ENCODE measurements at places on chromosomes 2 and 18.
A peak's percentile ranks its signal among the peaks of the same experiment; 100 is the strongest.

DNA sequence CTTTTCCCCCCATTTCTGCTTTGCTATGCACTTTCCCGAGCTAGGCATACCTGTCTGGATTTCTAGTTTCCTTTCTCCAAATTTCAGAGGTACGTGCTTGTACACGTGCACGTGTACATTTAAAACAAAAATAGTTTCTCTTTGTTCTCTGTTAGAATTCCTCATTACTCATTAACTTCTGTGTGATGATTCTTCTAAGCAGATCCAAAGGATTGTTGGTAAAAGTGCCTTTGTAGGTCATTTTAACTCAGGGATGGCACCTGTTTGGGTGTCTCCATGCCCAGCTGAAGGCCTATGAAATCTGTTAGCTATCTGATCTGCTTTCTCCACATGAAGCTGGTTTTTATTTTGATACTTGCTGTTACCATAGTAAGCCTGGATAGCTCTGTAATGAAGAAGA lies 264.3 kb downstream of the LPIN1 start:
- DNase-seq, result no peak

- no peak for DNase-seq
Measured at GRCh38 chr18:78069784-78070664, 820.4 kb downstream of the GALR1 start.

DNA sequence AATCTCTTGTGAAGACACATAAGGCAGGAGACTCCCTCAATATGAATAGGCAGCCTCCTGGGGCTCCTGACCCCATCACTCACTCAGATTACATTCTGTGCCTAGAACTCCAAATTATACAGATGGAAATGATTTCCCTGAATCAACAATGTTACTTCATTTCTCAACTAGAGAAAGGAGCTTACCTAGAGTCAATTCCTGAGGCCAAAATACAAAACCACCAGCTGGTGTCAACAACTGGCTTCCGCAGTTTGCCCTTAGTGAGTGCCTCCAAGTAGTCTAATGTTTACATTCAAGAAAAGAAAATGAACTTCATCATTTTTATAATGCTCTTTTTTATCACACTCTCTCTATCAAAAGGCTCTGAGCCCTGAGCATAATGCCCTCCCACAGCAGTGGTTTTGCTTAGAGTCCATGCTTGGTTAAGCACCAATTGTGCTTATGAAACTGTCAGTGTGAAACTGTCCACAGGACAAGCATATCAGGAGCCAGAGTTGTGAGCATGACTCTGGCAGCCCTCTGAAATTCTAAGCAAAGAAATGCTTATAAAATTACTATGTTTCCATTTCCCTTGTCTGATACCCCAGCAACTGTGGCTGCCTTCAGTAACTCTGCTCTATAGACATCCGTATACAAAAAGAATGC lies 305.7 kb upstream of the PKDCC start:
- no peak for DNase-seq

GRCh38 chr2:110114831-110115255 lies 779 bp downstream of the MALL start:
- no peak for DNase-seq

- no peak for DNase-seq
Measured at GRCh38 chr2:67159929-67160328, 237.2 kb upstream of the ETAA1 start.

- DNase-seq, result no peak
Measured at GRCh38 chr2:190214426-190215194, 105.0 kb downstream of the HIBCH start.

DNA sequence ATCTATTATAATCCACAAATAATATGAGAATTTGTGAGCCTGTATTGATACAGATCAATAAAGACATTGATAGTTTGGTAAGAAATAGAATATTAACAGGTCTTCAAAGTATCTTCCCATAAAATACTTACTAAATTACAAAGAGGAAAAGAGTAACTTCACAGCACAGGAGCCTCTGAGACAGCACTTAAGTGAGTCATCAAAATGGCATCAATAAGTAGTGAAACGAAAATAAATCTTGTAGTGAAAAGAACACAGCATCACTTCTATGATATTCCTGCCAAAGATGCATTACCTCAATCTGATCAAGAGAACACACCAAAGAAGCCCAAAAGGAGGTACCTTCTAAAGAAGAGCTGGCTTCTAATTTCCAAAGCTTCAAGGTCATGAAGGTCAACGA lies 116.4 kb downstream of the CBLN2 start:
- DNase-seq, result no peak

GRCh38 chr2:231334179-231334930 lies 61.2 kb upstream of the B3GNT7 start:
- no peak for DNase-seq

DNA sequence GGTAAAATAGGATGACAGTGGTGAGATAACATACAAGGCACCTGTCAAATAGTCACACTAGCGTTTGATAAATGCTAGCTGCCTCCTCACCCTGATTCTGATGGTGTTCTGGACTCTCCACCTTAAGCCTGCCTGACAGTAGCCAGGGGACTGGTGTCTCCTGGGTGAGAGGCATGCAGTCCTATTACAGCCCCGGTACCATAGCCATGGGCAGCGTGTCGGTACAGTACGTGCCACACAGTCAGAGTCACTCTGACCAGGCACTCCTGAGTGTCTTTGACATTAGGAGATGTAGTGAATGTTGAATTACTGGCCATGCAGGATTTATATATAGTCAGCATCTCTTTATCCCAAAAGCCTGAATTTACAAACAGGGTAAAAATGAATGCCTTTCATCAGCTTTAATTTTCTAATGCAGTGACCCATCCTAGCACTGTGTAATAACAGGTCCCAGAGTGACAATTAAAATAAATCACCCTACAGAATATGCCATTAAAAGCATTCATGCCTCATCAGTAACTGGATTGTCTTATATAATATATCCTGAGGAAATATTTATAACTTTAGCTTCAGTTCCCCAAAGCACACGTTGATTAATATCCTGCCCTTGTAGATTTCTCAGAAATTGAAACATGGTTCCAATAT lies 760.3 kb upstream of the SOX11 start:
- DNase-seq, result no peak

GRCh38 chr2:239464166-239465016 lies 63.6 kb upstream of the HDAC4 start:
- no peak for DNase-seq

GRCh38 chr2:217826520-217826919 lies 176.3 kb downstream of the TNS1 start:
- DNase-seq, result no peak

GRCh38 chr18:7224198-7224597 lies 6.7 kb upstream of the LRRC30 start:
- no peak for DNase-seq

DNA sequence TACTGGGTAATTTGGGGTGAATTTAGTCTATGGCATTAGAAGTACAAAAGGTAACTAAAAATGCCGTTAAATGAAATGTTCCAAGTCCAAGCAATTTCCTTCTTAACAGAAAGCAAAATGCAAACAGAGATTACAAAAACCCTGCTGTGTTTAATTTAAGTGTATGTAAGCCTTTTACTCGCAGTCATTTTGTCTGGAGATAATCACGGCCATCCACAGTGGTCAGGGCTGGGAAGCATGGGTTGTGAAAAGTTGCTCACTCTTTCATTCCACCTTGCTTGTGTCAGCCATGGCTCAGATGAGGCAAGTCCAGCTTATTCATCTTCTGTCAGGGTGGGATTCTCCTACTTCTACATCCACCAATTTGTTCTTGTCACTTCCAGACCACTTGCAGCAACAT lies 983.6 kb upstream of the ZEB2 start:
- DNase-seq, result no peak

GRCh38 chr2:162333968-162334367 lies 10.0 kb upstream of the GCA start:
- DNase-seq, result no peak

GRCh38 chr2:192953116-192953515 lies 758.4 kb upstream of the TMEFF2 start:
- DNase-seq, result no peak

DNA sequence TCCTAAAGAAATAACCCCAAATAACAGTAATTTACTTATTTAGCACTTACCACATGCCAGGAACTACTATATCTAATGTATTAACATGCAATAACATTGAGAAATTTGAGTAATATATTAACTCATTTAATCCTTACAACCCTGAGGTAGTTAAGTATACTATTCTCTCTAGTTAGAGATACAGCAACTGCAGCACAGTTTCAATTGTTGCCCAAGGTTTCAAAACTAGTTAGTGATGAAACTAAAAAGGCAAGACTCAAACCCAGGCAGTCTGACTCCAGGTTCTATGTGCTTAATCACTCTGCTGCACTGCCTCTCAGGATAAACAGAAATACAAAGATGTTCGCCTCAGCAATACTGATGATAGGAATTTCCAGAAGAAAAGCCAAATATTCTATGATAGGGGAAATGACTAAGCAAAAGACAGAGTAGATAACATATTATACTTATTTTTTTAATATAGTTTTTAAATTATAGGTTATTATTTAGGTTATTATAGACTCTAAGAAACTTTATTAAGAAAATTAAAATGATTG lies 88.0 kb downstream of the SS18 start:
- DNase-seq, result no peak

DNA sequence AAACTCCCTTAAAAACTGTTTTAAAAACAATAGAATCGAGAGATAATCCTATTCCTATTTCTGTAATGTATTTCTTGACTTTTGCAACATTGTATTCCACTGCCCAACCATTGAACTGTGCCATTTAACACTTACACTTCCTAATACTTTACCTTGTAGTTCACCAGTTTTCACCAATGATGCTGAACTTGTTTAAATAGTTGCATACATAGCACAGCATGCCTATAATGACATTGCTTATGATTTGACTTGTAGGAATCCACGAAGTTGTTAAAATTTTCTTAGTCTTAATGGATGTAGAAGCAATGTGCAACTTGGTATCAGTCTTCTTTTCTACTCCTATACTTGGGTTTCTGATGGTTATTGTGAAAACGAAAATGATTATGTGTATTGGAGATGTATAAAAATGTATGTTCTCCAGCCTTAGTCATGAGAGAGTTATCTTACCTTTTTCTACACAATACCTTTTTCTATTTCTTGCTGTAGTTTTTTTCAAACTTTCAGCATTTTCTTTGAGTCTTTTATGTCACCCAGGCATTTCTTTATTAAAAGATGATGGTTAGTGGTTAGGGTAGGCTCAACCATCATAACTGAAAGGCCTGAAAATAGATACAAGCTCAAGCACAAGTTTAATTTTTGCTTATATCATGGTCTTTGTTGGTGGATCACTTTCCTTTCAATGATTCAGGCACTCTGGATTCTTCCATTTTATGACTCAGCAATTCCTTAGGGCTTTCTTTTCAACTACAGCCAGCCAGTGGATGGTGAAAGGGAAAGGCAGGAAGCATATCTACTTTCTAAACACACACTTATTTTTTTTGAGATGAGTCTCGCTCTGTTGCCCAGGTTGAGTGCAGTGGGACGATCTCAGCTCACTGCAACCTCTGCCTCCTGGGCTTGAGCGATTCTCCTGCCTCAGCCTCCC lies 9.4 kb downstream of the GPD2 start:
- DNase-seq, result no peak

DNA sequence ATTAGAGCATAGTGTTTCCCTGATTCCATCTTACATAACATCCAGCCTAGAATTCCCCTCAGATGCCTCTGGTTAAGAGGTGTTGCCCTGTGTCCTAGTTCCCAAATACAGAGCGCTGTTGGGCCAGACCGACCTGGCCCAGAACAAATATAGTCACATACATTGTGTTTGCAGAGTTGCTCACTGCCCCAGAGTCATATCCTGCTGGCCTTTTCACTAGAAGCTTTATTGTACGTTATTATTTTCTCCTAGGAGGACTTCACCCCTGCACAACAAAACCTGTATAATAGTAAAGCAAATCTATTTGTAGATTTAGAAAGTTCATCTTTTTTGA lies 11.1 kb upstream of the MAP4K3 start:
- no peak for DNase-seq

GRCh38 chr18:13566941-13567746 lies 159.2 kb downstream of the FAM210A start:
- DNase-seq, result no peak

DNA sequence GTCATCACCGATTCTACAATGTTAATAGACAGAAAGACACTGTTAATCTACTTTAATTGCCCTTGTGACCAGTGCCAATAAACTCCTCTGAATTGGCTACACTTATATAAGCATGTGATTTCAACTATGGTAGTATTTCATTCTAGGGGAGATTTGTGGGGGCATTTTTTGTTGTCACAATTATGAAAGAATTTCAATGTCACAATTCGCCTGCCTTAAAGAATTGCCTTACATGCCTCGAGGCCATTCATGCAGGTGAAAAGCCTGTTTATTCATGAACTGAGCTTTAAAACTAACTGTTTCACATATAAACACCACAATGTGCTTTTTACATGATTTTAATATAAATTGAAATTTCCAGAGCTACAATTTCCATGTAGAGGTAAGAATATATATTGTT lies 162.8 kb downstream of the GCA start:
- DNase-seq, result no peak

GRCh38 chr2:239143858-239144712 lies 256.7 kb downstream of the HDAC4 start:
- peak; percentile 14 for DNase-seq

- DNase-seq, result no peak
Measured at GRCh38 chr2:222088561-222088960, 210.2 kb downstream of the PAX3 start.

DNA sequence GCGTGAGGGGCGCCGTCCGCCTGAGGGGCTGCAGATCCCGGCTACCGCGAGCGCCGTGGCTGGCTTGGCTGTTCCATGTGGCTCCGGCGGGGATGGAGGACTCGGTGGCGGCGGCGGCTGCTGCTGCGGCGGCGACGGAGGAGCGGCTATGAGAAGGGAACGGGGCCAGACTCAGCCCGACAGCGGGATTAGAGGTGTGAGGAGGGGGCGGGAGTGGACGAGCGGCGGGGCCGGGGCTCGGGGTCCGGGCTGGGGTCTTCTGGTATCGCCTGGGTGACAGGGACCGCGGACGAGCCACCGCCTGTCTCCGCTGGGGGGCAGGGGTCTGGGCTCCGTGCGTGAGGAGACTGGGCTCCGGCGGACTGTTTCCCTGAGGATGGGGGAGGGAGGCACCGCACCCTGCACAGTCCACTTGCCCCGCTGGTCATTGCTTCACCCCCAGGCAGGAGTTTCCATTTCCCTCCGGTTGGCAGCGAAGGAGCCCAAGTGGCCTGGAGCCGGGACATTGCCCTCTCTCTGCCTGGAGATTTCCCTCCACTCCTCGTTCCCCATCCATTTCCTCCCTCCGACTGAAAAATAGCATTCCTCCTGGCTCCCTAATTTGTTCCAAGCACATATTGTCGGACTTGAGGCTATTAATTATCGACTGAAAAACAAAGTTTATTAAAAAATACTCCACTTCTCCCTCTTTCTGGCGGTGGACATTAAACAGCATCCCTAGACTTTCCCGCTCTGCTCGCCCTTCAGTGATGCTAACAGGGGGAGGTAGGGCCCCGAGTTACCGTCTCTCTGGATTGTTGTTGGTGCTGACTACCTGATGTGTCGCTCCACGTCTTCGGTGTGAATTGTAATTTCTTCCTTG lies 577 bp downstream of the EHBP1 start:
- peak; percentile 28 for DNase-seq

- DNase-seq, result no peak
Measured at GRCh38 chr2:36002941-36003340, 352.6 kb upstream of the CRIM1 start.

GRCh38 chr2:220664272-220665107 lies 907.6 kb downstream of the EPHA4 start:
- DNase-seq, result no peak

- DNase-seq, result no peak
Measured at GRCh38 chr18:42536442-42536841, 579.0 kb downstream of the RIT2 start.

- DNase-seq, result no peak
Measured at GRCh38 chr2:170237572-170238120, 59.7 kb downstream of the MYO3B start.

Measured in activated CD4-positive, alpha-beta T cell treated with anti-CD3 and anti-CD28 coated beads, Interleukin-2, amount 50 U/mL, for 4 hours (primary cell).